DMS 273 treated with DMSO at 0.1 percent for 48 hours (cell line): ENCODE measurements at places on chromosomes 1 and 21.

- no peak for DNase-seq
These were observed 3.6 kb downstream of the UBXN11 start for GRCh38 chr1:26302733-26303405.

DNA sequence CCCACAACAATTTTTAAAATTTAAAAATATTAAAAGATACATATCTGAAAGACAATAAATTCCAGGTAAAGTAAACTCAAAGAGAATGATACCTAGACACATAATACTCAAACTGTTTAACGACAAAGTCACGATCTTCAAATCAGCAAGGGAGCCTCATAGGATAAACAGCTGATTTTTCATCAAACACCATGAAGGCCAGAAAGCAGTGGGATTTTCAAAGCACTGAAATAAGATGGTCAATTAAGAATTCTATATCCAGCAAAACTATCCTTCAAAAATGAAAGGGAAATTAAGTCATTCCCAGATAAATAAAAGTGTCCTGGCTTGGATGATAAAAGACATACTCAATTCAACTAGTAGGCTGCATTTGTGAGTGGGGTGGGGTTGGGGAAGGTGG is 100.5 kb downstream of the TIAM1 start:
- DNase-seq = no peak

DNA sequence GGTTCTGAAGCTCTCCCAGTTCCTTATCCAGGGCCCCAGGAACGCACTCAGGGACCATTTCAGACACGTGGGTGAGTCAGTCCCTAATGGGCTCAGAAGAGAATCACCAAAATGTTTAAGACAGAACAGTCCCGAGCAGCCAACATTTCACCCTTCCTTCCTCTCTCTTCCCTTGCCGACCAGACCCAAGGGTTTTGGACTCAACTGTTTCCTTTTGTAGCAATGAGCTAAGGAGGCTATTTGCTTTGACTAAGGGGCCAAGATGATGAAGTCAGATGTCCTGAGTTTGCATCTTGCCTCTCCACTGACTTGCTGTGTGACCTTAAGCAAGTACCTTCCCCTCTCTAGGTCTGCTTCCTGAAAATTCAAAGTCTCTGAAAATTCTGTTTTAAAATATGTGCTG is 472.3 kb upstream of the VAMP3 start:
- DNase-seq = no peak

DNA sequence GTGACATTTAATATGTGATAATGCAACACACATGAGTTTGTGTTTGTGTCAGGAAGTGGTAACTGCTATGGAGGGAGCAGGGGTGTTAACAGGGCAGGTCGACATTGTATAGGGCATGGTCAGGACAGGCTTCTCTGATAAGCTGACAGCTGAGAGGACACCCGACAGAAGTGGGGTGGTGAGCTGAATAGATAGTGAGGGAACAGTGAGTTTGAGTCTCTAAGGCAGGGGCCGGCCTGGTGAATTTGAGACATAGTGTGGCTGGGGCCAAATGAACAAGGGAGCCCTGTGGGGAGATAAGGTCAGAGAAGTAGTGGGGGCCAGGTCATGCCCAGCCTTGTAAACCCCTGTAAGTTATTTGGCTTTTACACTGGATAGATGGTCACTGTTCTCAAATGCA is 217.4 kb upstream of the KIAA0040 start:
- no peak for DNase-seq

- no peak for DNase-seq
These were observed 2.8 kb downstream of the TARBP1 start for GRCh38 chr1:234476172-234476571.

DNA sequence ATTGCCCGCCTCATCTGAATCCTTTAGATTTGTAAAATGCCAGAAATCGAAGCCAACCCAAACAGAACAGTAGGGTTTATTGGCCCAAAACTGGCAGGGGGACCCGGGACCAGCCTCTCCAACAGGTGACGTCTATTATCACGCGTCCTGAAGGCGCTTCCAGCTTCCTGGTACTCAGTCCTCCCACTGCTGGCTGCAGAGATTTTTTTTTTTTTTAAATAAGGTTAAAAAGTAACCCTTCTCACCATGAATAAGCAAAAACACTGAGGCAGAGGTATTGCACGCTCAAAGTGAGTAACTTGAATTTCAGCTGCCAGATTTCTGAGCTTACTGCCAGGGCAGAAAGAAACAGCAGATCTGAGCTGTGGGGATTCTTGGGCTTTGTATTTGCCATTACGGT is 54.4 kb upstream of the GCLM start:
- DNase-seq = no peak

- no peak for DNase-seq
These were observed 37.0 kb downstream of the IL6R start for GRCh38 chr1:154442006-154442740.

- DNase-seq = no peak
These were observed 50.1 kb downstream of the ADAMTS5 start for GRCh38 chr21:26916799-26917198.

DNA sequence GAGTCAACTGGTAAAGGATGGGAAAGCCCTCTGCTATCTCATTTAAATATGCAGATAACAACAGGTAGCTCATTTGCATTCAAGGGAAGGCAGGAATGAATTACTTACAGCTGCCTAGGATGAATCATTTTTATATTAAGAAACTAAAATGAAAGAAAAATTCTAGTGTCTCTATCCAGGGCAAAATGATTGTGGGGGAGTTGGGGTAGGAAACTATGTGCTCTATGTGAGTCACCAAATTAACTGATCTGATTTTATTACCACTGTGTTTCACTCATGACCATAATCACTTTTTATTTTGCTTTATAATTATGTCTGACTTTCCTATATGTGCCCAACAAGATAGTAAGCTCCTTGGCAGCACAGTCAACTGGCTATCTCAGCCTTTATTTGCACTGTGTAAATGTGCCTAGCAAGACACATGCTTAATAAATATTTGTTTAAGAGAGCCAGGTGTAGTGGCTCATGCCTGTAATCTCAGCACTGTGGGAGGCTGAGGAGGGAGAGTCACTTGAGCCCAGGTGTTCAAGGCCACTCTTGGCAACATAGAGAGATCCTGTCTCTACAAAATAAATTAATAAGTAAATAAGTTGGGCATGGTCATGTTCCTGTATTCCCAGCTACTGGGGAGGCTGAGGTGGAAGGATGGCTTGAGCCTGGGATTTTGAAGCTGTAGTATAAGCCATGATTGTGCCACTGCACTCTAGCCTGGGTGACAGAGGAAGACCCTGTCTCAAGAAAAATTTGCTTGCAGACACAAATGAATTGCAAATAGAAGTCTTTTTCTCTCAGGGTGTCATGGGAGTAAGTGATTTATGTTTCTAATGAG is 84.1 kb downstream of the SPAG17 start:
- no peak for DNase-seq

DNA sequence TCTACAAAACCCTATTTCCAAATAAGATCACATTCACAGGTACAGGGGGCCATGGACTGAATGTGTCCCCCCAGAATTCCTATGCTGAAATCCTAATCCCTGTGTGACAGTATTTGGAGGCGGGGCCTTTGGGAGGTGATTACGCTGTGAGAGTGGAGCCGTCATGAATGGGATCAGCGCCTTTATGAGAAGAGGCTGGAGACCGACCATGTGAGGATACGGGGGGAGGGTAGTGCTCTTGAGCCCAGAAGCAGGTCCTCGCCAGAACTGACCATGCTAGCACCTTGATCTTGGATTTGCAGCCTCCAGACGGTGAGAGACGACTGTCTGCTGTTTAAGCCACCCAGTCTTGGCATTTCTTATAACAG is 23.8 kb upstream of the KIF26B start:
- DNase-seq = no peak

GRCh38 chr1:159860456-159860855 is 2.0 kb downstream of the VSIG8 start:
- no peak for DNase-seq

DNA sequence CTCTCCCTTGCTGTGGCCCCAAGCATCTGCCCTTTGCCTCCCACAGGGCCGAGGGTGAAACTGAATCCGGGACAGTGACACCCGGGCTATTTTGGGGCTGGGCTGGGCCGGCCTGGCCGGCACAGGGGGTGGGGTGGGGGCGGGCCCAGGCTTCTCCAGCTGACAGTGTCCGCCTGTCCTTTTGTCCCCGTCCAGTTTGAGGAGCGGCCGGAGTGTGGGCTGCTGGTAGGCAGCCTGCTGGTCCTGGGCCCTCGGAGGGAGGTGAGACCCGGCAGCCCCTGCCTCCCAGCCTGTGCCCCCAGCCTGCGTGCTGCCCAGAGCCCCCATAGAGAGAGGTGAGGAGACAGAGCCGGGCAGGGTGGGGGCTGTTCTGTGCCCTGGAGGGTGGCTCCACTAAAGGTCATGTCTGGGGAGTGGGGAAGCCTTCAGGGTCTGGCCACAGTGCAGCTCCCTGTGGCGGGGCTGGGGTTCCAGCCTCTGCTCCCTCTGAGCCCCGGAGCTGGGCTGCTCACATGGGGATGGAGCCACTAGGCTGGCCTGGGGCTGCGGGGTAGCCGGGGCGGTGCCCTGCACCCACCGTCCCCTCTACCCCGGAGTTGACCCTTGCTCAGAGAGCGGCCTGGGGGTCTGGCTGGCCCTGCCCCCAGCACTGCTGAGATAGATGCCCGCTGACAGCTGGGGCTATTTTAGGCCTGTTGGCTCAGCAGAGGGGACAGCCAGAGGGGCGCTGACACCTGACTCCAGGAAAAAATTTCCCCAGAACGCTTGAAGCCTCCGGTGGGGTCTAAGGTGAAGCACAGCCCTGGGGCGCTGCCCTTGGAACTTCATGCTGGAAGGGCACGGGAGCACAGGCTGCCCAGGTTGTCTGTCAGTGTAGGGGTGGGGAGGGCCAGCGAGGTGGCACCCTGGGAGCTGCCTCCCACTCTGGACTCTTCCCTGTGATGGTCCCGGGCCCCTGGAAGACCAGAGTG is at the start of gene OBSCN:
Gene OBSCN, plus strand, starts transcription at position 194 of the 971 bp plus-strand sequence. CDS start 3,740 bp downstream, outside the sequence.
- no peak for DNase-seq

DNA sequence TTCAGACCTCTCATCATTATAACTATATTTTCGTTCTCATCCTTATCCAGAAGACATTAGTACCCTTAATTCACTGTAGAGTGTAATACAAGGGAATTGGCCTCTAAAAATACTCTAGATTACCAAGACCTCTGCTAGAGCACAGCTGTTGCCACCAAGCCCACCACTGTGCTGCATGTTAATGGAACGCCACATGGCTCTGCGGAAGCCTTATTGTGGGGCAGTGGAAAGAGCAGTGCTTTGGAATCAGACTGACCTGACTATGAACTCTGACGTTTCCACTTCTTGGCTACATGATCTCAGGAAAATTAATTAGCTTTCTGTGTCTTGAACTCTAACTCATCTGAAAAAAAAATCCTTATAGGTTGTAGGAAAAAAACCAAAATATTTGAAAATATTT is 222.1 kb downstream of the LMX1A start:
- no peak for DNase-seq

GRCh38 chr1:44581205-44581604 is 93.1 kb downstream of the TMEM53 start:
- no peak for DNase-seq

DNA sequence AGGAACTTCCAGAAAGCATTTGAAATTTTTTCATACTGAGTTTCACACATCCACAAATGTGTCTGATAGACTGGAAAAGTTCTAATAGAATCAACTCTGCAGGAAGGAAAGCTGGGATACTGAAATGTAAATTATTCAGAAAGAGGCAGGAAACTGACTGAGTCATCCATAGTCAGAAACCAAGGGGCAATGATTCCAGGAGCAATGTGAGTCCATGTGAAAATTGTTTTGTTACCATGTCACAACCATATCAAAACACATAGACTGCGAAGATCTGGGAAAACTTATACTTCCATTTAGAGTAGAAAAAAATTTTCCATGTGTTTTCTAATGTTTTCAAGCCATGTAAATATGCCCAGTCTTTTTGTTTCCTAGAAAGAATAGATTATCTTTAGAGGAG is 142.3 kb upstream of the TMPRSS15 start:
- no peak for DNase-seq

DNA sequence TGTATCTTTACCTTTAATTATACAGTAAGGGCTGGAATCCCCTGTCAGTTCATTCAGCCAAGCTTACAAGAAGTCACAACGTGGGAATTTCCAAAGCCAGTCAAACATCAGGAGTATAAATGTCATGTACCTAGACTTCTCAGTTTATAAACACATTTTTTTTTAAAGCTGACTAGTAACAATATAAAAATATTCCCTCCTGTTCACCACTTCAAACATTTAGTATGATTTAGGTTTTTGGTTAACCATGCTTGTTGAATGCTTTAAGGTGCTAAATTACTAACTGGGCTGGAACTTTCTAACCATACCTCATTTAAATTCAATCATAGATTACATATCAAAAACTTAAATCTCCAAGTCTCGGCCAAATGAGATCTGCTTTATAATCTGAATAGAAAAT is 44.0 kb downstream of the JAK1 start:
- DNase-seq = no peak

- no peak for DNase-seq
These were observed 368.2 kb downstream of the USH2A start for GRCh38 chr1:216055004-216055403.

- DNase-seq = no peak
These were observed 12.4 kb downstream of the HS2ST1 start for GRCh38 chr1:86926883-86927282.
